ENCODE measurements at places on chromosomes 5 and 9. TPM values are rescaled to one million over a fixed set of nuclear protein-coding genes. Genes with fewer than 3 reads are reported as not detected.

DNA sequence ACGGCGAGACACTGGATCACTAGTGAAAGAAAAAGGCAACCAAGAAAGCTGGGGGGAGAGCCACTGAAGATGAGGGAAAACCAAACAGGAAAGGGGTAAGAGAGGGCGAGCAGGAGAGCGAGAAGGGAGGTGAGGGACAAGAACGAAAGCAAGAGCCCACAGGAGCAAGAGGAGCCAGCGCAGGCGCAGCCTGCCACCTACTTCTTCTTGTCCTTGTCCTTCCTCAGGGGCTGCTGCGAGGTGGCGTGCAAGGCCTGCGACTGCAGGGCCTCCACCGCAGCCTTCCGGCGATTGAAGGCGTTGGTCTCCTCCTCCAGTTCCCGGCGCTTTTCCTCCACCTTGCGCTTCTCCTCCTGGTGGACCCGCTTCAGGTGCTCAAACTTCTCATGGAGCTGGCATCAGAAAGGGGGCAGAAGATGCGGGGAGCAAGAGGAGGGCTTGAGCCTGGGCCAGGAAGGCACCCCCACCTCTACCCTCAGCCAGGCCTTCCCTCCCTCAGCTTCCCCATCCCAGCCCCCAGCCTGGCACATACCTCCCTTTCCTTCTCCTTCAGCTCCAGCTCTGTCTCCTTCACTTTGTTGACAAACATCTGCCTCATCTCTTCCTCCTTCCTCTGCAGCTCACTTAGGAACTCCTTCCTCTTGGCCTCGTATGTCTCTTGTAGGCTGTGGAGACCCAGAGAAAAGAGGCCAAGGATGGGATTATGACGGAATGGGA, 13.5 kb downstream of the CCNI2 start:
- H3K27me3 ChIP-seq: no peaks in the 10 kb centered on the region
- no peak for DNase-seq
- H3K4me3 ChIP-seq: no peak overlapping the region
- H3K4me1 ChIP-seq: no peaks in the 10 kb centered on the region
- no peak overlapping the region for H3K27ac ChIP-seq

TIGD6 gene
- total RNA-seq: 8.3 TPM

DBH gene
- total RNA-seq: under 0.01 TPM

- H3K4me1 ChIP-seq: no peaks in the 10 kb centered on the region
- H3K27ac ChIP-seq: no peak overlapping the region
- no peaks in the 10 kb centered on the region for H3K36me3 ChIP-seq
- no peak for DNase-seq
These were observed 26.7 kb downstream of the PAM start for GRCh38 chr5:102781786-102782185.

ERGIC1 gene
- total RNA-seq: 123 TPM

SLC4A9 gene
- total RNA-seq: not detected

DNA sequence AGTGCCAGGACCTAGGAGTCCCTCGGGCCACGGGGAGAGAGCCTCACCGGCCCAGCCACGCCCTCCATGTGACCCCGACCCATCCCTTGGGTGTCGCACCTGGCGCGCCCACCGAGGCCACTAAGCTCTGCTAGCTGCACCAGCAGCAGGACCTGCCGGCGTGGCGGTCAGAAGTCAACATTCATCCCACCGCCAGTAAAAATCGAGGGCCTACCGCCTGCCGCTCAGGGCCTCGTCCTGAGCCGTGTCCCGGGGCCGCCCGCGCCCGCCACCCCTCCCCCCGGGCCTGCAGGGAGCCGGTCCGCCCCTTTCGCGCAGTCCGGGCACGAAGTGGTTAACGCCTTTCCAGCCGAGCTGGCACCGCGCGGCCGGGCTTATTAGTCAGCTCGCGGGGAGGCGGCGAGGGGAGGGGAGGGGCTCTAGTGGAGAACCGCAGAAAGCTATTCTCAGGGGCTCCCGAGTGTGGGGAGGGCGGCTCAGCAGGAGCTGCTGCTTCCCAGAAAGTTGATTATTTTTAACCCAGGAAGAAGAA, 124.4 kb downstream of the C9orf50 start:
- peaks cover 92% of the 10 kb centered on the region for H3K4me1 ChIP-seq
- no peaks in the 10 kb centered on the region for H3K27me3 ChIP-seq
- peak overlapping the region; percentile 68 for H3K4me3 ChIP-seq
- no peaks in the 10 kb centered on the region for H3K36me3 ChIP-seq
- DNase-seq: peak; percentile 96

GRCh38 chr9:85067792-85068191, 398.3 kb downstream of the NTRK2 start:
- H3K4me3 ChIP-seq: no peak overlapping the region
- H3K27ac ChIP-seq: no peak overlapping the region
- no peaks in the 10 kb centered on the region for H3K27me3 ChIP-seq

GRCh38 chr5:152164860-152165259, 240.2 kb upstream of the GLRA1 start:
- no peak overlapping the region for H3K4me3 ChIP-seq
- no peaks in the 10 kb centered on the region for H3K36me3 ChIP-seq
- H3K27ac ChIP-seq: no peak overlapping the region
- H3K27me3 ChIP-seq: no peaks in the 10 kb centered on the region
- H3K4me1 ChIP-seq: no peaks in the 10 kb centered on the region
